ENCODE measurements at places on chromosomes 5 and 9.
A peak's percentile ranks its signal among the peaks of the same experiment; 100 is the strongest.

DNA sequence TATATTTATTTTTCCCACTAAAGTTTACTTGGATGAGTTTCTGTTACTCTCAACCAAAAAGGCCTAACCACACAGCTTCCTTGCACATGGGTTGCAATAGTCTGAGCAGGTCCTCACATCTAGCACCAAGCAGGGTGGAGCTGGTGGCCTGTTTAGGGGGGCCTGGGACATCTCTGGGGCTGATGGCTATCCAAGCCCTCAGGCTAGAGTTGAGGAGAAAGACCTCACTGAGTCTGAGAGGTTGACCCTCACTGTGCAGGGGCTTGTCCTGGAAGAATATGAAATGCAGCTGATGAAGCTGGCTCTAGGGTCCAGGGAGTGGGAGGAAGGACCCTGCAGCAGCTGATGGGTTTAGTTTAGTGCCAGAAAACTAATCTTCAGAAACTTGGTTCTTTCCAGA, 217.1 kb upstream of the MVB12B start:
- H3K27ac ChIP-seq: no peak overlapping the region
- no peaks in the 10 kb centered on the region for H3K36me3 ChIP-seq
- DNase-seq: no peak
- no peak overlapping the region for H3K4me3 ChIP-seq
- peaks cover 11% of the 10 kb centered on the region for H3K27me3 ChIP-seq

DNA sequence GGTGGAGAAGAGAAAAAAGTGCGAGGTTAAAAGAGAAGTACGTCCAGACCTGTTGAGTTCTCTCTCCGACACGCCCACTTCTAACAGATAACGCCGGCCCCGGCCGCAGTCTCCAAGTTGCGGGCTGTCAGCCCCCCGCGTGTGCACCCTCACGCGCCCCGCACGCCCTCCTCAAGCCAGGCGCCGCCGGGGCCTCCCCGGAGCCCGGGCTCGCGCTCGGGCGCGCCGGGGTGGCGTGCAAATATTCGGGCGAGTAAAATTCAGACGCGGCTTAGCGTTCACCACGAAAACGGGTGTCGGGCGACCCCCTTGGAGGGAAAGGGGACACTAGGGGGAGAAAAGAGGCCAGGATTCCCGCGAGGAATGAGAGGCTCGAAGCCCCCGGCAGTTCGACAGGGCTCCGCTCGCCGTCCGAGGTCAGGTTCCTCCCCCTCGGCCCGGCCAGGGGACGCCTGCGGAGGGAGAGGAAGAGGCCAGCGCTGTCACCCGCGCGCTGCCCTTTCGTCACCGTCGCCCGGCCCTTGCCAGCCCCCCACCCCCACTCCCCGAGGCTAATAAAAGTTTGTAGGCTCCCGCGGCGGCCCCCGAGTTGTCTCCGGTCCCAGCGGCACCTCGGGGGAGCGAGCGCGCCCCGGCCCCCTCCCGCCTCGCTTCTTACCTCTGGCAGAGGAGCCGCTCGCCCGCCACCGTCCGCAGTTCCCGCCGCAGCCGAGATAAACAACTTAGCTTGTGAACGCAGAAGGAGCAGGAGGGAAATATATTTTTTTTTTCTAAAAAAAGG, 743 bp downstream of the NR3C1 start:
- peak overlapping the region; percentile 100 for H3K27ac ChIP-seq
- H3K27me3 ChIP-seq: no peaks in the 10 kb centered on the region
- peak; percentile 83 for DNase-seq
- peaks cover 39% of the 10 kb centered on the region for H3K4me1 ChIP-seq

DNA sequence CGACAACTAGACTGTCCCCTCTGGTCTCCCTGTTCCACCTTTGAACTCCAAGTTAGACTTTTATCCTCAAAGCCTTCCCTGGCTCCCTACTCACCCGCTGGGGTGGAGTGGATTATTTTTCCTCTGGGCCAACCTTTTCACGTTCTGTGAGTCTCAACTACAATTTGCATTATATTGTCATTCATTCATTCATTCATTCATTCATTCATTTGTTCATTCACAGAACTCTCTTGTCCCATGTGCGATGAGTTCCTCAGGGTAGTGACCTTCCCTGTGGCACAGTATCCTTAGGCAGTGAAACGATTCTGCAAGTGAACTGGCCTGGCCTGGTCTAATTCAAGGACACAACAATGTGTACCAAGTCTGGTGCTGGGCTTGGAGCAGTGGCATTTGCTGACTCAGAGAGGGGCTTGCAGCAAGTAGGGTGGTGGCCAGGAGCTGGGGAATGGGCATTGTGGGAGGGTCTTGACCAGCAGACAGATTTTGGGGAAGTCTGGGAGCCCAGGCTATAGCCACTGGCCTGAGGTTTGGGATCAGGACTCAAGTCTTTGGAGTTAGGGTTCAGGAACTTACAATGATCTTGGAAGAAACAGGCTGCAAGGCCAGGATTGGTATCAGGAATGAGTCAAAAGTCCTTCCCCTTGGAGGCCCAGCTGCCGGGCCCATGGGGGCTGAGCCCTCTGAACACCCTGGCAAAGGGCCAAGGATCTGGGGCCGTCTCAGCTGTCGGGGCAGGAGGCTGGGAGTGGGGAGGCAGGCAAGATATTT, 37.2 kb upstream of the COL15A1 start:
- no peaks in the 10 kb centered on the region for H3K36me3 ChIP-seq
- DNase-seq: no peak
- H3K4me1 ChIP-seq: peaks cover 23% of the 10 kb centered on the region
- H3K27me3 ChIP-seq: no peaks in the 10 kb centered on the region
- no peak overlapping the region for H3K4me3 ChIP-seq
- peak overlapping the region; percentile 53 for H3K27ac ChIP-seq

- H3K4me3 ChIP-seq: no peak overlapping the region
- no peak for DNase-seq
- no peak overlapping the region for H3K27ac ChIP-seq
- peaks cover 64% of the 10 kb centered on the region for H3K36me3 ChIP-seq
Measured at GRCh38 chr9:107316795-107317661, 33.9 kb downstream of the RAD23B start.

Data from lower lobe of right lung (tissue), 2 donors.